Esophagus mucosa (tissue), 1 donor: ENCODE measurements at places on chromosomes 2 and 18. TPM values are rescaled to one million over a fixed set of nuclear protein-coding genes. Genes with fewer than 3 reads are reported as not detected.

GRCh38 chr2:86672027-86672545 lies 48.0 kb upstream of the RMND5A start:
- ATAC-seq, result no peak

DNA sequence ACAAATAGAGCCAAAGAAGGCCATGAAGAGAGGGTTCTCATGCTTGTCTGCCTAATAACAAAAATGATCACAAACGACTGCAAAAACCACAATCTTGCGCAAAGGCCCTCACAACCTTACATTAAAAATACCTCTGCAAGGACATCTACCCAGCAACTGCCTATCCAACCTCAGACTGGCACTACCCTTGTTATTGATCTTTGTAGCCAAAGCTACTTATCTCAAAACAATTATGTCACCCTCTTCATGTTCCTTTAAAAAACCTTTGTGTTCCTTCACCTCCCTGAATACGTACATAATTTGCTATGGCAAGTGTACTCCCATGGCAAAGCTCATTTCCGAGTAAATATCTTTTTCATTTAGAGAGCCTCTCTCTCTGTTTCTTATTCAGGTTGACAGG lies 44.1 kb downstream of the TMEM163 start:
- ATAC-seq, result no peak

GRCh38 chr2:162233197-162233596 lies 10.0 kb downstream of the FAP start:
- no peak for ATAC-seq

DNA sequence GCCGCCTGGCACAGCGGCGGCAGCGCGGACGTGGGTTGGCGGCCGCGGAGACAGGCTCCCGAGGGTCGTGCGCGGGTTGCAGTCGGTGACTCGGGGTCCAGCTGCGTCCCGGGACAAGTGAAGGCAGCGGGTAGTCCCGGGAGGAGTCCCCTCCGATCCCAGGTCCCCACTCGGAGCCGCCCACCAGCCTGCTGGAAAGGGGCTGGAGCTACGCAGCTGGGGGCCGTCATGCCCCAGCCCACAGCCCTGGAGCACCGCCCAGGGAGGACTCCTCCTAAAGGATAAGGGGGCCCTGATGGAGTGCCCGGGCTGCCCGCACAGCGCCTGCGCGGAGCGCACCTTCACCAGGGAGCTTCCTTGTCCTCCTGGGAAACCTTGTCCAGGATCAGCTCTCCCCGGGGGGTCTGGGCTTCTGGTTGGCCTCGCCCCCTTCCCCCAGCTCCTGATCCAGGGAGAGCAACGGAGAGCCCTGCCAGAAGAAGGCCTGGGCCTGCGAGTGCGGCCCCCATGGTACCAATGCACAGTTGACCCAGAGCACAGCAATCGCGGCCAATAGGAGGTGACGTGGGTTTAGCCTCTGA lies 25.9 kb upstream of the ALPP start:
- no peak for ATAC-seq

DNA sequence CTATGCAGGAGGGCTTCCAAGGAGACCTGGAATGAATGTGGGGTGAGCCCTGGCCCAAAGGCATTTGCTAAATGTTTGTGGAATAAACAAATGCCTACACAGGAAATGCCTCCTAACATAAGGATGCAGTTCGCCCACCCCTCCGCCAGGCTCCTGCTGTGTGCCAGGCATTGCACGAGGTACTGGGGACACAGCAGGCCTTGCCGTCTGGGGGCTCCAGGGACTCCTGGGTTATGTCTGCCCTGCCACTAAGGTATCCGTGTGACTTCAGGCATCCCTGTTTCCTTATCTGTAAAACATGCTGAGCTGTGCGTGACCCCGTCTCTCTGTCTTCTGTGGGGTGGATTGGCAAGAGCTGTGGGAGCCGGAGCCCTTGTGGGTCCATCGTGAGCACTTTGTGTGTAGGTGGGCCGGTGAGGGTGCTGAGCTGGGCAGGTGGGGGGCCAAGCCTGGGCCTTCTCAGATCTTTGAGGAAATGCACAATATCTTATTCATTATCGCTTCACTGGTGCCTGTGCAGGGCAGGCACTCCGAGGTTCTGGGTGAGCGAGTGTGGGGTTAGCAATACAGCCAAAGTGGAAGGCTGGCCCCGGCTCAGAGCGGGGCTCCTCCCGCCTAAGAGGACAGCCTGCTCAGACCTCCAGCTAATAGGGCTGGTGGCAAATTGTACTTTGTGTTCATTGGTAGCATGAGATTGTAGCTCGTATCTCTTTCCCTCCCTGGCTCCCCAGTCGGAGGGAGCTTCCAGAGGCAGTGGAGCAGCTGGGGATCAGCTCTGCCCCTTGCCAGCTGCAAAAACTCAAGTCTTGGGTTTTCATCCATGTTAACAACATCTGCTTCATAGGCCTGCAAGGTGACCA lies 126.8 kb downstream of the GLI2 start:
- no peak for ATAC-seq

DNA sequence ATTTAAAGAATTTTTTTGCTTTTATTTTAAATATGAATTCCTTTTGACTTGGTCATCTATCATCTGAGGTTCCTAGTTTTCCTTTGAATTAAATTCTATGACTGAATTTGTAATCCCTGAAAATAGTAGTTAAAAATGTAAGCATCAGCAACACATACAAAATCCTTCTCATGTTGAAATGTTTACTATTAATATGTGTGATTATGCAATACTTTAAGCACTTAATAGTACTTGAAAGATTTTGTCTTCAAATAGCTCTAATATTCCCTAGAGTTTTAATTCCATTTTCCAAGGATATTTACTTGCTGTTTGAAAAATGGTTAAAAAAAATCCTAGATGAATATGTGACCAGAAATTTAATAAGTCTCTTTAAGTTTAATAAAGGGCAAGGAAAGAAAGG lies 26.6 kb upstream of the SPATS2L start:
- ATAC-seq, result no peak

GRCh38 chr2:43314299-43314927 lies 88.0 kb upstream of the ZFP36L2 start:
- ATAC-seq, result no peak

DNA sequence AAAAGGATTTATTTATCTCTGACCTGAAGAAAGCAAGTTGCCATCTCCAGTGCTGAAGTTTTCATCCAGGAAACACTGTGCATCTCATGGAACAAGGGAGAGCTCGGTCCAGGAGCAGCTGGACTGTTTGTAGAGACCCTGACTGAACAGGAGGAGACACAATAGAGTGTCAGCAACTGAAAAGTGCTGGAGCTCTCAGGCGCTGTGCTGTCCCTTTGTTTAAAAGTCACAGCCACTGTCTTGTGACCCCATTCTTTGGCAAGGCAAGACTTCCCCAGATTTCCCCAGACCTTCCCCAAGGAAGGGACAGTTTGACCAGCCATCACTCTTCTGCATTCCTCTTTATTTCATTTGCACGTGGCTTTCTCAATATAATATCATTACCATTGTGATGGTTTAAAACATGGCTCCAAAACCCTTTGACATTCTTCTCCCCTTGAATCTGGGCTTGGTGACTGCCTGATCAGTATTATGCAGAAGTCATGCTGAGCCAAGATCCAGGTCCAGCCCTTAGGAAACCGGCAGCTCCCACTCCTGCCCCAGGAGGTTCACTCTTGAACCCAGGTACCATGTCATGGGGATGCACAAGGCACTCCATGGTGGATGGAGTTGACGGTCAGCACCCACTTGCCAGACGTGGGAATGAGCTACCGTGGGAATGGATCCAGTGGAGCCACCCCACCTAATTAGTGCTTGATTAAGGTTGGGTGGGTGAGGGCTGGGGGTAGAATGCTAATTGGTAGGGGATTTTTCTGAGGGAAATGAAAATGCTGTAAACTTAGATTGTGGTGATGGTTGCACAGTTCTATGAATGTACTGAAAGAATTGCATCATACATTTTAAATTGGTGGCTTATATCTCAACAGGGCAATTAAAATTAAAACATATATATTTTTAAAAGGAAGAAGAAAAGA lies 497.9 kb upstream of the RAB6C start:
- ATAC-seq, result no peak

The GREB1 gene
- 0.60 TPM for total RNA-seq

The ABCG5 gene
- total RNA-seq, result not detected

The MAP3K19 gene
- not detected for total RNA-seq

The NFATC1 gene
- 1.8 TPM for total RNA-seq
